ENCODE measurements at places on chromosomes 7 and 10.

GRCh38 chr10:36496758-36497157 lies 628.6 kb upstream of the ANKRD30A start:
- no peak for DNase-seq

DNA sequence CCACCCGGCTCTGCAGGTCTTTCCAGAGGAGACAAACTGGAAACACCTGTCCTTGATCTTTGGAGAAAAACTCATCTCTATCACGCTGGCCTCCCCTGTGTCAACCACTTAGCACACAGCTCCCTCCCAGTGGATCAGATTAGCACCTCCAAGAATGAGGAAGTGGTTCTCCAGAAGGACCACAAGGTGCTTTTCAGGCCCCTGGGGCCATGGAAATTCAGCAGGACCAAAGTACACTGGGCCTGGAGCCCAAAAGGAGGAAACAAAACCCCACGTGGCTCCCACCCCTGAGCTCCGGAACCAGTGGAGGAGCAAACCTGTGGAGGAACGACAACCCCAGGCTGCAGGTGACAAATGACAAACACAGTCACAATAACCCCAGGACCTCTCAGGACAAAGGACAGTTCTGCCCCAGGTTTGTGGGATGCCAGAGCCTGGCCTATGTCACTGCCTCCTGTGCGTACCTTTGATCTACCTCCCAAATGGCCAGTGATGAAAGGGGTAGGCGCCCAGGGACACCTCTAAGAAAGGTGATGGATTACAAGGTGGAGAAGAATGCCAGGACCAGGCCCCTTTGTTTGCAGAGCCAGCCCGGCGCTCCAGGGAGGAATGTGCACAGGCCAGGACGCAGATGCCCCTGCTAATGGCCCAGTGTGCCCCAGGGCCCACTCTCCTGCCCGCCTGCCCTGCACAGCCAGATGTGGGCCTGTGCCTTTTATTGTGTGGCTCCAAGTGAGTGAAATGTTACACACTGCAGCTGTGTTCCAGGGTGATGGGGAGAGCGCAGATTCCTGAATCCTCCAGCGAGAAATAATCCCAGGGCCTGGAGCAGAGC lies 5.7 kb downstream of the TNS3 start:
- no peak for DNase-seq

DNA sequence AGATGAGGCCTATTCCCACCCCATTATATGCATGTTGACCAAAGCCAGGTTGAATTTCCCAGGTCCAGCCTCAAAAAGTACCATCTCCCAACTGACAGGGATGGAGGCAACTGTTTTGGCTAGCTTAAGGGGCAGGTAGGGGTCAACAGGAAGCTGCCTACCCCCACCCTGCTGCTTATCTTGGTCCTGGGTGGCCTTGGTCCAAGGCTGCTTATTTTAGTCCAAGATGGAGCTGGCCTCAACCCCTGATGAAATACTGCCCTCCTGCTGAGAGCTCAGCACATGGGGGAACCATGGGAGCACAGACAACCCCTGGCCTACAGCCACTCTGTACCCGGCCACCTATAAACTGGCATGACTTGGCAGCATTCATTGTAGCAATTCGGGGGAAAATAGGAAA lies 23.1 kb downstream of the MYO1G start:
- DNase-seq: no peak

- DNase-seq: no peak
Observed at GRCh38 chr7:156842740-156843140, 50.2 kb downstream of the LMBR1 start.

GRCh38 chr10:132417957-132418441 lies 21.0 kb downstream of the PWWP2B start:
- no peak for DNase-seq

GRCh38 chr10:53952698-53953630 lies 848.1 kb downstream of the PCDH15 start:
- DNase-seq: no peak

- no peak for DNase-seq
Observed at GRCh38 chr10:48235501-48235900, 39.0 kb downstream of the FRMPD2 start.

GRCh38 chr10:102650655-102651454 lies 6.6 kb downstream of the TRIM8 start:
- no peak for DNase-seq

GRCh38 chr7:108794466-108794865 lies 224.8 kb downstream of the DNAJB9 start:
- DNase-seq: no peak

DNA sequence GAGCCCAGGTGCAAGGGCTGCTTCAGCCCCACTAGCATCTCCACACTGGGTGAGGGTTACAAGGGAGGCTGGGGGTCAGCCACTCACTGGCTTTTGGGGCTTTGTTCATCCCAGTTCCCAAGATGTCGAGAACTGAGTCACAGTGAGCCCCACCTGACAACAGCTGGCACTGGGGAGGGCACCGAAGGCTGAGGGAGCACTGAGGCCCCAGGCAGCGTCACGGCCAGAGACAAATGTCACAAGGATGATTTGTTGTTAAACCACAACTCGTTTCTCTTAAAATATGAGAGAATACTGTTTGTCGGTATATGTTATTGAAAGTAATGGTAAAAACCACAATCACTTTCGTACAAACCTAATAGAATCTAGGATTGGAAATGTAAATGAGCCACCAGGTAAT lies 219.9 kb downstream of the CELF2 start:
- DNase-seq: no peak

- DNase-seq: no peak
Observed at GRCh38 chr7:95102662-95103061, 195.3 kb downstream of the PPP1R9A start.

- DNase-seq: no peak
Observed at GRCh38 chr10:132418527-132419416, 21.8 kb downstream of the PWWP2B start.

- no peak for DNase-seq
Observed at GRCh38 chr7:97025983-97026714, 1.5 kb upstream of the DLX5 start.

DNA sequence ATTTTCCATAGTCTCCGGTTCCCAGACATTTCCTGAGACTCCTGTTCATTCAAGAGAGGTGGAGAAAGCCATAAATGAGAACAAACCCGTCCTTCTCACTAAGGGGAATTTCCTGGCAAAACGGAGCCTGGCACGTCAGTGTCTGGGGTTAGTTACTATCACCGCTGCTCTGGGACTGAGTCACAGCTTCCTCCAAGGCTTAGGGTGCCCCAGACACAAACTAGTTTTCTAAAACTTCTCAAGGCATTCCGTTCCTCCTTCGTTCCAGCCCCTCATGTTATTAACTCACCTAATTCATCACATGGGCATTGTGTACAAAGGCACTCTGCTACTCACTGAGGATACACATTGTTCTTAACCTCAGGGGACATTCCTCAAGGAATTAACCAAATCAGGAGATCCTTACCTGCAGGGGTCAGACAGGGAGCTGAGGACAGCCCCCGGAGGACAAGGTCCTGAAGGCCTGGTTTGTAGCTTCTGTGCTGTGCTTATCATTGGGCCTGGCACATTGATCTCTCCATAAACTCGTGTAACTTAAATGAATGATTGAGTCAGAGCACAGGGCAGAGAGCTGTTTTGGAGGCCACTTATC lies 103.0 kb upstream of the KLF6 start:
- DNase-seq: no peak

DNA sequence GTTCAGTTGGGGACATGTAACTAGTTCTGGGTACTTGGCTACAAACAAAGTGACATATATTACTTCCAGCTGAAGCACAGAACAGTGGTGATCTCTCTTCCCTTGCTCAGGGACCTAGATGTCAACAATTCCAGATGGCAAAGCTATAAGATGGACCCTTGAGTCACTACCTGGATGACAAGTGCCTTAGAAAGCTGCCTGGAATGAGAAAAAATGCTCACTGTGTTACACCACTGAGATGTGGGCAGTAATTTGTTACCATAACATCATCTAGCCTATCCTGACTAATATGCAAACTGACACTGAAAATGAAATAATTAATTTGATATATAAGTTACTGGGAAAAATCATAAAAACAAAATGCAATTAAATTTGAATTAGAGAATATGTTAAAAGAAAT lies 16.4 kb upstream of the CTTNBP2 start:
- no peak for DNase-seq

- no peak for DNase-seq
Observed at GRCh38 chr7:7190142-7190541, 7.8 kb downstream of the C1GALT1 start.

DNA sequence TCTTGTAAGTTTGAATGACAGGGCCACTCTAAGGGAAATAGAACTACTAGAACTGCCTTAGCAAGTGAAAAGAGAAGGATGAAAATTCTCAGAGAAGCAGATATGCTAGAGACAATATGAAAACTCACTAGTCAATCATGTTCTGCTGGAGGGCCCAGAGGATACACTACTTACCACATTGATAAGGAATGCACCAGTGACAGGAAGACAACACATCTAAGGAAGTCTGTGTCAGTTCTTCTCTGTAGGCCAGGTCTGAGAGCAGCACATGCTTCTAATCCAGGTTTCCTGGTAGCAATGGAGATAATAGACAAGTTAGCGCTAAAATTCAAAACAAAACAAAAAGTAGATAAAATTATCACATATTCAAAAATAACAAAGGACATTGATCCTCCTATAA lies 235.2 kb upstream of the AKR1E2 start:
- DNase-seq: no peak

- no peak for DNase-seq
Observed at GRCh38 chr10:59905731-59906416, 482 bp downstream of the CCDC6 start.

GRCh38 chr10:49649294-49649693 lies 30.2 kb upstream of the C10orf53 start:
- no peak for DNase-seq

- DNase-seq: no peak
Observed at GRCh38 chr7:45401851-45402250, 172.3 kb upstream of the ADCY1 start.

DNA sequence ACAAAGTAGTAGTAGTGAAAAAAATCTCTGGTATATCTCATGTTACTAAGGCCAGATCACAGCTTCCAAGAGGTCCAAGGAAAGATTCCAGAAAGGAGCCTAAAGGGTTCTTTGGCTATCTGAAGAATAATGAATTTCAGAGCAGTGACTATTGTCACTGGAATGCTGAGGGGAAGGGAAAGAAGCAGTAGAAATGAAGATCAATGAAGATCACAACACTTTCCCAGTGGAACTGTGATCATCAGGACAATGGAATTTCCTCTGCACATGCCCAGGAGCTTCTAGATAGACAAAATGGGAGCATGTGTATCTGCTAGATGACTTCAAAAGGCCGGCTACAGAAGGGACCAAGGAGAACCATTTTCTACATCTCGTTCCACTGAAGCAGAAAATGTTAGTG lies 219.5 kb upstream of the PHYHIPL start:
- DNase-seq: no peak

DNA sequence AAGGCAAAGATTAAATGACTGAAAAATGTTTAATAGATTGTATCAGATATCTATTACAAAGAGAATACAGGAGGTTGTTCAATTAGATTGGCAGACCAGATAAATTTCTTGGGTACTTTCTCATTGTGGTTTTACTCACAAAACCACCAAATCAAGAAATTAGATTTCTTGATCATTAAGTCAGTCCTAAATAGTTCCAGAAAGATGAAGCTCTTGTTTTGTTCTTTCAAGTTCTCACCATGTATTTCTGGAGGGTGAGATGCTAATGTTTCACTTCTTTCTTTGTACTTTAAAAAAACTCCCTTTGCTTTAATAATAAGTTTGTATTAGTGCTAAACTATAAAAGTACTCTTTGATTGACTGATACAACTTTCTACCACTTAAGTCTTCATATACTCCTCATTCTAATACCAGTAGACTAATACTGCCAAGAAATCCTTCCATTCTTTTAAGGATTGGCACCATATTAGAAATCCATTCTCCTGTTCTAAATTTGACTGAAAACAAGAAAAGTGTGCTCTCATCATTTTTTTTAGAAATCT lies 69.4 kb downstream of the RNF133 start:
- no peak for DNase-seq

- DNase-seq: no peak
Observed at GRCh38 chr7:41969561-41970105, 266.7 kb upstream of the INHBA start.

- DNase-seq: no peak
Observed at GRCh38 chr7:19090526-19090925, 26.9 kb downstream of the TWIST1 start.

DNA sequence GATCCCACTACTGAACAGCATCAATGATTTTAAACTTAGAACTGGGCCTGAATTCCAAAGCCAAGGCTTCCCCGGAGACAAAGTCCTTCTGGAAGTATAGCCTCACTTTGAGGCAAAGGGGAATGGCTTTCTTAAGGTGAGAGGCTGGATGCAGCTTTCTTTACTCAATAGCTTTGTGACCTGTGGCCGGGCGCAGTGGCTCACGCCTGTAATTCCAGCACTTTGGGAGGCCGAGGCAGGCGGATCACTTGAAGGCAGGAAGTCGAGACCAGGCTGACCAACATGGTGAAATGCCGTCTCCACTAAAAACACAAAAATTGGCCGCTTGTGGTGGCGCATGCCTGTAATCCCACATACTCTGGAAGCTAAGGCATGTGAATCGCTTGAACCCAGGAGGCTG lies 3.2 kb upstream of the FGFR2 start:
- no peak for DNase-seq

DNA sequence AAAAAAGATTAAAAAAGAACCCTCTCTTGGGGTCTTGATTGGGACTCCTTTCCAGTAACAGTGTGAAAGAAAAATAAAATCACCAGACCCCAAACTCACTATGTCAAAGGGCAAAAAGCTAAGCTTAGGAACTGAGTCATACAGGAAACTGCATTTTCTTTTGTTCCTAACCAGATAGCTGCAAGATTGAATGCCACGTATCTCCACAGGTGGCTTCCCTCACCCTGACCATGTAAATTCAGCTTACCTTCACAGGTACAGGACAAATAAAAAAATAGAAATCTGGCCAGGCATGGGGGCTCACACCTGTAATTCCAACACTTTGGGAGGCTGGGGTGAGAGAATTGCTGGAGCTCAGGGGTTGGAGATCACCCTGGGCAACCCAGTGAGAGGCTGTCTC lies 32.5 kb upstream of the EIF4H start:
- no peak for DNase-seq

GRCh38 chr10:70843776-70844489 lies 28.2 kb downstream of the SGPL1 start:
- DNase-seq: no peak

GRCh38 chr7:134879815-134880475 lies 100.5 kb downstream of the CALD1 start:
- DNase-seq: no peak

DNA sequence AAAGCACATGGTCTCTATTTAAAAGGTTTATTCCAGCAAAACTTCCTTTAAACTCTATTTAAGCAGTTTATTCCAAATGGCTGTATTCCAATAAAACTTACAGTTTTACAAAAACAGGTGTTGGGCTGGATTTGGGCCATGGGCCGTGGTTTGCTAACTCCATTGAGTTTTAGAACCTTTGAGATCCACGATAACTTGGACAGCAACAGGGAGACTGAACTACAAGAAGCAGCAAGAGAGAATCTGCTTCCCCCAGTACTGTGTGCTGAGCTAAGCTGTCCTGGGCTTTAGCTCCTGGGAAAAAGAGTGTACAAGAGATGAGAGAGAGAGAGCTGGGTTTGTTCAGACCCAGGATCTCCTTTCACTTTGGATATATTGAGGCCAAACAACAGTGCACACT lies 204.0 kb upstream of the CELF2 start:
- DNase-seq: no peak

All from right renal pelvis (tissue), 4 donors.